ENCODE measurements at places on chromosomes 4 and X.
A peak's percentile ranks its signal among the peaks of the same experiment; 100 is the strongest.

DNA sequence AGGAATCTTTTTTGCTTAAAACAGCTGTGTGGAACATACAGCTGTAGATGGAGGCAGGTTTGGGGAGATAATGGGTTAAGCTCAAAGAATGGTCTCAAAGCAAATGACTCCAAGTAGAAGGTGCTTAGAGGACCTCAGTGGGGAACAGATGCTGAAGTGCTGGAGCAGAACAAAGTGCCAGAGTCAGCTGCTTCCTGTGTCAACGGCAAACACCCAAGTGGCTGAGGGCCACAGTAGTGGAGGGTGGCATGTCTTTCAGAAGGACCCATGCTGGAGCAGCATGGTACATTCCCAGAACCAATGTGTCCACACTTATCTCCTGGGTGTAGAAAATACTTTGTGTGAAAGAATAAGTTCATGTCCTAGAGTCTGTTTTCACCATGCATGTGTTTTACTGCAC is 197.5 kb downstream of the CCNG2 start:
- no peak for DNase-seq

DNA sequence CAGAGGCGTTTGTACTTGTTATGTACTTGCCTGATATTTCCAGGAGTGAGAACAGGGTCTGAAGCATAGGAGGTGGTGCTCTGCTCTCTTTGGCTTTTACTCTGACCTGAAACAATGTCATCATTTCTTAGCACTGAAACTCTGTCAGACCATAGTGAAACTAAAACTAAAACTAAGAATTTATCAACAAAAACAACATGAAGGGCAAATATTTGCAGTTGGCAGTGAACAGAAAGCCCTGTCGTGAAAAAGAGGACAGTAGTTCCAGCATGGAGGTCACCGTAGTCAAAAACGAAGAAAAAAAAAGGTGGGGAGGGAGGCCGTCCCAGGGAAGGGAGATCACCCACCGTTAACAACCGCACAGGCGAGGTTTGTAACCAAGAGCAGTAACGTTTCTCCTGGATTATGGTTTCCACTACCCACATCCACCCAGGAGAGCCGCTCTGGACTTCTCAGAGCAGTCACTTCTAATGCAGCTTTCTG is 97.5 kb downstream of the ANK2 start:
- no peak for DNase-seq

DNA sequence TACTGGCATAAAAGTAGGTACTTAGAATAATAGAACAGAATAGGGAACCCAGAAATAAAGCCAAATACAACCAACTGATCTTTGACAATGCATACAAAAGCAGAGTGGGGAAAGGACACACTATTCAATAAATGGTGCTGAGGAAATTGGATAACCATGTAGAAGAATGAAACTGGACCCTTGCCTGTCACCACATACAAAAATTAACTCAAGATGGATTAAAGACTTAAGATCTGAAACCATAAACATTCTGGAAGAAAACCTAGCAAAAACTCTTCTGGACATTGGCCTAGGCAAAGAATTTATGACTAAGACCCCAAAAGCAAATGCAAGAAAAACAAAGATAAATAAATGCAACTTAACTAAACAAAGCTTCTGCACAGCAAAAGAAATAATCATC is 45.6 kb downstream of the ARFIP1 start:
- no peak for DNase-seq

- no peak for DNase-seq
These were observed 17.7 kb upstream of the STX18 start for GRCh38 chr4:4559596-4559995.

- no peak for DNase-seq
These were observed 7.0 kb downstream of the SFRP2 start for GRCh38 chr4:153781717-153782416.

DNA sequence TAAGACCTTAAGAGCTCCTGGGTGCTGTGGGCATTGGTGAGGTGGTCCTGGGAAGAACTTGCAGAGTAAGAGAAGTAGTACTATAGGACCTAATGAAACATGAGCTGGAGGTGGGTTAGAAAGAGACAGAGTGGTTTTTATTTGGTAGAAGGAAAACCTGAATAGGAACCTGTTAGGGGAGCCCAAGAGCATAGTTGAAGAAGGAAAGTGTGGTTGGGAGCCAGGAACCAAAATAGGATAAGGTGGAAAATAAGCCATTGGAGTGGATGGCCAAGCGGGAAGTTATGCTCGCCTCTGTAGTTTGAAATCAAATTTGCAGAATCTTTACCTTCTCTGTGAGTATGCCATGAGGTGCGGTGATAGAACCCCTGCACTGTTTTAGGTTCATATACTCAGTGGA is 26.7 kb downstream of the GAB1 start:
- DNase-seq: no peak

DNA sequence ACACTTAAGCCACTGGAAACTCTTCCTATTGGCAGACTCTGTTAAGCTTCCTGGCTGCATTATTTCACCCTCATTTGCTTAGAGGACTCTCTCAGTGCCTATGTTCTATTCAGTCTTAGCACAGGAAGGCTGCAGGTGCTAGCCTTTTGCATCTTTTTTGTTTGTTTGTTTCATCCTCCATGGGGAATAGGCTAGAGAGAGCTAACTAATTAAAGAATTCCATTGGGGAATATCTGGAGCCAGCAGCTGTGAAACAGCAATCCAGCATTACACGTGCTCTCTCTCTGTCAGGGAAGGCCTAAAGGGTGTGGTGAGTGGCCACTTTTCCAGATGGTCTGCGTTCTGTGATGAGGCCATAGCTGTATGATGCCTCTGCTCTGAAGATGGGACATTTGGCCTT is 633.6 kb downstream of the SPRY1 start:
- no peak for DNase-seq

DNA sequence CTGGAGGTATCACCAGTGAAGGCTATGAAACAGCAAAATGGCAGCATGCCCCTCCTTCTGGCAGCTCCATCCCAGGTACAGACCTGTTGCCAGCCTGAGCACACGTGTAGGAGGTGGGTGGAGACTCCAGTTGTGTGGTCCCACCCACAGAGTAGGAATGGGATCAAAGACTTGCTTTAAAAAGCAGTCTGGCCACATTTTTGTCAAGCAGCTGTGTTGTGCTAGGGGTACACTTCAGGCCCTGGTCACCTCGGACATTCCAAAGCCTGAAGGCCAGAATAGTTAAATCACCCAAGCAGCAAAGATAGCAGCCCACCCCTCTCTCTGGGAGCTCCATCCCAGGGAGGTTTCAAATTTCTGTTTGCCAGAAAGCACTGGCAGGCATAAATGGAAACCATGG is 20.3 kb upstream of the AMBN start:
- no peak for DNase-seq

GRCh38 chr4:151251603-151252304 is 25.2 kb upstream of the PRSS48 start:
- no peak for DNase-seq

DNA sequence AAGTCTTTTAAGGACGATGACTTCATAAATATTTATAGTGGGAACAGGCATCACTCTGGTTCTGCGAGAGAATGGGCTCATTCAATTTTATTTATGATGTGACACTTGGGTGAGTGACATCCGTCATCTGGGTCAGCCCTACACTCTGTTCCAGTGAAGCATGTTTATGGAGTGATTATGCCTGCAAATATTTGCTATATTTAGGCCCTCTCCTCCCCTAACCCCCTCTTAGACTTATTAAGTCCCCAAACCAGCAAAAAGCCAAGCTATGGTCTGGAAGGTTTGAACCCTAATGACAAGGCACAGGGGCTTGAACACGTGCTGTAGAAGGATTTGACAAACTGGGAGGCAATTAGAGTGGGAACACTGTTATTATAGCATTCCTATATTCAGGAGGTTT is 55.9 kb downstream of the C4orf51 start:
- no peak for DNase-seq

GRCh38 chrX:123851079-123851478 is 8.8 kb upstream of the XIAP start:
- peak; percentile 39 for DNase-seq
